Activated CD4-positive, alpha-beta T cell treated with anti-CD3 and anti-CD28 coated beads for 4 hours (primary cell): ENCODE measurements at places on chromosomes 16 and 17.

GRCh38 chr16:88834670-88835069, 22.1 kb downstream of the GALNS start:
- no peak for DNase-seq

DNA sequence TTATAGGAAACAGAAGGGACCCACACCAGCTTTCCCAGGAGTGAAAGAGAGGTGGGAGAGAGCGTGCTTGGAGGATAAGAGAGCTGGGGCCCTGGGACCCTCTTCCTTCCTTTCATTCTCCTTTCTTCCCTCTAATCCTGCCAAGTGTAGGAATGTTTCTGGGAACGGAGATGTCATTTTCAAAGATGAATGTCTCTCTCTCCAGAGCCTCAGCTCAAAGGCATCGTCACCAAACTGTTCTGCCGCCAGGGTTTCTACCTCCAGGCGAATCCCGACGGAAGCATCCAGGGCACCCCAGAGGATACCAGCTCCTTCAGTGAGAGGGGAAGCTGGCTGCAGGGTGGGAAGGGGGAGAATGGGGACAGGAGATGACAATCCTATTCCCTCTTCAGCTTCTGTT, 2.0 kb downstream of the FGF11 start:
- no peak for DNase-seq

GRCh38 chr16:819336-820043, 19.0 kb upstream of the GNG13 start:
- DNase-seq: no peak

GRCh38 chr17:76633628-76634328, 9.8 kb downstream of the ST6GALNAC1 start:
- no peak for DNase-seq

GRCh38 chr16:1430214-1430758, 592 bp upstream of the PERCC1 start:
- no peak for DNase-seq

DNA sequence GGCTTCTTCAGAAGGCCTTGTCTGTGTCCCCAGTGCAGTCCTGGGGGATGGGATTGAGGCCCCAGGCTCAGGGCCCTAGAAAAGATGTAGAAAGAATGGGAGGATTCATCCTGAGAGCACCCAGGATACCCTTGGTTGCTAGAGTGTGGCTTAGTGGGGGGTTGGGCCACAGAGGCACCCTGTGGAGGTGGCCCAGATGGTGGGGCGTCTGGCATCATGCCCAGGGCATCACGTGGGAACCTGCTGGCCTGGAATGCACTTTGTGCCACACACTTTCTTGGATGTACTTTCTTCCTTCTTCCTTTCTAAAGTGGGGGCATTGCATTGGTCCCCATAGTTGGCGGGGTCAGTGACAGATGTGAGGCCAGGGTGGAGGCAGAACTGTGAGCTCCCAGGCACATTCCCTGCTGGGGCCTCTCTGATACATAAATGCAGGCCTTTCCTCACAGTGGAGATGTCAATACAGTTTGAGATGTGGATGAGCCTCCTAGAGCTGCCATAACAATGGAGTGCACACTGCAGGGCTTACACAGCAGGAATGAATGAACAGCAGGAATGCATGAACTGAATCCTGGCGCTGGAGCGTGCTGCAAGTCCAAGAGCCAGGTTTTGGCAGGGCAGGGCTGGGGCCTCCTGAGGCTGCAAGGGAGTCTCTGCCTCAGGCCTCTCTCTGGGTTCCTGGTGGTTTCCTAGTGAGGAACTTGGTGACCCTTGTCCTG, 43.3 kb downstream of the MGAT5B start:
- no peak for DNase-seq

- no peak for DNase-seq
Observed at GRCh38 chr17:64236827-64237403, 26.1 kb downstream of the TEX2 start.

- DNase-seq: no peak
Observed at GRCh38 chr16:60206516-60206915, 1472.4 kb upstream of the GOT2 start.

- DNase-seq: peak; percentile 80
Observed at GRCh38 chr16:85898521-85899442, at the start of gene IRF8. TSS of gene IRF8 (plus strand) at chr16:85899162. CDS start at chr16:85903016, 3,854 bp downstream.
